ENCODE measurements at places on chromosomes 11 and 22.

- DNase-seq = no peak
These were observed 2.9 kb downstream of the C11orf87 start for GRCh38 chr11:109424901-109425300.

DNA sequence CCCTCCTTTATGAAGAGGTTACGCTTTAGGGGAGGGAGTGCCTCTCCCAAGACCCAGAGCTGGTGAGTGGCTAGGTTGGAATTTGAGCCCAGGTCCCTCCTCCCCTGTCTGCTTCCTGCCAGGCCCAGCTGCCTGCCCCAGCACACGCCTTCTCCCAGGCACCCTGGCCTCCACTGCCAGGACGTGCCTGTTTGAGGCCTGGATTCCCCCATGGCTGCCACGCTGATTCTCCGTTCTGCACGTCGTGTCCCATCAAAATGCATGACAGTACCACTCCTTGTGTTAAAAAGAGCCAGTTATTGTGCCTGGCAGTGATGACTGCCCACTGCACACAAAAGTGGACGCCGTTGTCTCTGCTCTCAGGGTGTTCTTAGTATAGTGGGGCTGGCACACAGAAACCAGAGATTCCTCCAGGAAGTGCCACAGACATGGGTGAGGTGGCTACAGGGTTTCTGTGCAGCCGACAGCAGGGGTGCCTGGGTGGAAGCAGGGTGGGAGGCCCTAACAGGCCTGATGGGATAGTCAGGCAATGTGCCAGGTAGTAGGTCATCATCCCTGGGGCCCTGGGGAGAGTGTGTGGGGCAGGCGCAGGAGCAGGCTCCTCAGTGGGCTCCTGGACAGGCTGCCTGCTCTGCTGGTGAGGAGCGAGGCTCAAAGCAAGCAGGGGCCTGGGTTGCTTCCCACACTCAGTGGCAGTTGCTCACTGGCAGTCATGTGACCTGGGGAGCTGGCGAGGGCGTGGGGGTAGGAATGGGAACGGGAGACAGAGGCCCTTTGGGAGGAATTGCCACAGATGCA lies 24.2 kb downstream of the MED15 start:
- no peak for DNase-seq

DNA sequence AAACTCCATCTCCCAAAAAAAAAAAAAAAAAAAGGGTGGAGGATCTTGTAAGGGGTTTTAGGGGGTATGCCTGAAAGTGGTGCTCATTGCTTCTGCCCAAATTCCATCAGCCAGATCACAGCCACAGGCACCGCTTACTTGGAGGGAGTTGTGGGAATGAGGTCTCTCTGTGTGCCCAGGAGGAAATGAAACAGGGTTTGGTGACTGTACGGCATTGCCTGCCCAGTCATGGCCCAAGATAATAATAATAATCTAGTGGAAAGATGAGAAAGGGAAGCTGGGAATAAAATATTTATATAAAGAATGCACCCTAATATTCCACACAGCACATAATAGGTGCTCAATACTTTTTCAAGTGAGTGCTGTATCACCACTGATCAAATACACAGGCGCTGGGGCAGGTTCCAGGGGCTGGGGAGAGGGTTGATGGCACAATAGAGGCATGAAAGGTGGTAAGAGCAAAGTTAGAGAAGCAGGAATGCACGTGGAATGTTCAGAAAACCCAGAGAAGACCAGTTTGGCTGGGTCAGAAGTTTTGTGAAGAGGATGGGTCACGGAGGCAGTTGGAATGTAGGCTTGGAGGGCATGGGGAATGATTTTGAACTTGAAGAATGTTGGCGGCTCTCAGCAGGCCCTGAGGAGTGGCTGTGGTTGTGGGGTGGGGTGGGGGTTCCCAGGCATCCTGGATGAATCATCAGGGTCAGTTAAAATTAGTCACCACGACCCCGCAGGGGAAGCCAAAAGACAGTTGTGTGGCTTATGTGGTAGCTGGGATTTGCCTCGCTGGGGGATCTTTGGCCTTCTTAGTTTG lies 12.5 kb upstream of the MB start:
- DNase-seq = peak; percentile 8

DNA sequence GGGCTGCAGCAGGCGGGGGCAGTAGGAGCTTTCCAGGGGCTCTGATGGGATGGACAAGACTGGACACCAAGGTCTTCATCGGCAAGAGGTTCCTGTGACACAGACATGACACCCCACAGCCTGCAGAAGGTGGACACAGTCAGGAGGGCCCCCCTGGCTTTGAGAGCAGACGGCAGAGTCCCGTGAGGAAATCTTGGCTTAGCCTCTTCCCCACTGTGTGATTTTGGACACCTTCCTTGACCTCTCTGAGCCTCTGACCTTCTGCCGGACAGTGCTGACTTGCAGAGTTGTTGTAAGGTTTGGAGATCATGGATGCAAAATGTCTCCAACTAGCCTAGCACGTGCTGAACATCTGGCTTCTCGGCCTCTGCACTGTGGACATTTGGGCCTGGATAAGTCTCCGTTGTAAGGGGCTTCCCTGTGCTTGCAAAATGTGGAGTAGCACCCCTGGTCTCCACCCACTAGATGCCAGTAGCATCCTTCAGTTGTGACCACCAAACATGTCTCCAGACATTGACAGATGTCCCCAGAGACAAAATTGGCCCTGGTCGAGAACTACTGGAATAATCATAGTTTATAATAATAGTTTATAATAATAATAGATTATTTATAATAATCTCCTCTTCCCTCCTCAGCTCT lies 54.6 kb downstream of the MCM5 start:
- DNase-seq = no peak

Data from stimulated activated CD4-positive, alpha-beta T cell treated with anti-CD3 and anti-CD28 coated beads, Interleukin-1b, Interleukin-23, amount 100 ng/mL, for 1 hour (primary cell).